ENCODE measurements at places on chromosomes 7 and 10.

- no peak for DNase-seq
Measured at GRCh38 chr7:76062254-76062653, 14.3 kb downstream of the MDH2 start.

DNA sequence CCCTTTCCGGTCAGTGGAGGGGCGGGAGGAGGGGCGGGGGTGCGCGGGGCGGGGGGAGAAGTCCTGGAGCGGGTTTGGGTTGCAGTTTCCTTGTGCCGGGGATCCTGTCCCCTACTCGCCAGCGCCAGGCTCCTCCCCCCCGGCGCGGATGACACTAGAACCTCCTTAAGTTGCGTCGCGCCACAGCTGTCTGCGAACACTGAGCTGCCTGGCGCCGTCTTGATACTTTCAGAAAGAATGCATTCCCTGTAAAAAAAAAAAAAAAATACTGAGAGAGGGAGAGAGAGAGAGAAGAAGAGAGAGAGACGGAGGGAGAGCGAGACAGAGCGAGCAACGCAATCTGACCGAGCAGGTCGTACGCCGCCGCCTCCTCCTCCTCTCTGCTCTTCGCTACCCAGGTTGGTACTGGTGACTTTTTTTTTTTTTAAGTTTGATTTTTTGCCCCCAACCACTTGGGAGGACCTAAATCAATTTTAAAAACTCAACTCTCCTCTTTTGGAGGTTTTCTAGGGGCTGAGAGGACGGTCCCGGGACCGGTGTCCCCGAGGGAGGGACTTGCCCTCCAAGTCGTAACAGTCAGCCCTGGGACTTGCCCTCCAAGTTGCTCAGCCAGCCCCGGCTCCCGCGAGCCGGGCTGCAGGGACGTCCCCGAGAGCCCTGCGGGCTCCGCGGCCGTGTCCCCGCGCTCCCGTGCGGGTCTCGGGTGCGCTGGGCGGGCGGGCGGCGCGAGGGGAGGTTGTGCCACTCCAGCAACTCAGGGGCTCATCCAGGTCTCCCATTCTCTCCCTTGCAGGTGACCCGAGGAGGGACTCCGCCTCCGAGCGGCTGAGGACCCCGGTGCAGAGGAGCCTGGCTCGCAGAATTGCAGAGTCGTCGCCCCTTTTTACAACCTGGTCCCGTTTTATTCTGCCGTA lies at the start of gene GATA3:
TSS of gene GATA3 (plus strand) at position 195 of the 914 bp plus-strand sequence. CDS start 968 bp downstream, outside the sequence.
- no peak for DNase-seq

DNA sequence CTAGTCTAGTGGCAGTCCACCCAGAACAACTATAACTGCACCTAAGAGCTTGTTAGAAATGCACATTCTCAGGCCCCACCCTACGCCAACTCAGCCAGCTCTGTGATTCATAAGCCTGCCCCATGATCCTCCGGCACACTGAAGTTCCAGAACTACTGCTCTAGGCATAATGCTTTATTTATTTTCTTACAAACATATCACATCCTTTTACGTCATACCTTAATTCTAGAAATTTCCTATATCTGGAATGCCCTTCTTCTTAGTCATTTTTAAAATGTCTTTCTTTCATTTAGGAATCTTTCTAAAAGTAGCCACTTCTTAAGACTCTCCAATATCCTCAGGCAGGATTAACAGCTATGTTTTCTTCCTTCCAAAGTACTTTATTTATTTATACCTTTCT lies 480.1 kb downstream of the INHBA start:
- DNase-seq = no peak

DNA sequence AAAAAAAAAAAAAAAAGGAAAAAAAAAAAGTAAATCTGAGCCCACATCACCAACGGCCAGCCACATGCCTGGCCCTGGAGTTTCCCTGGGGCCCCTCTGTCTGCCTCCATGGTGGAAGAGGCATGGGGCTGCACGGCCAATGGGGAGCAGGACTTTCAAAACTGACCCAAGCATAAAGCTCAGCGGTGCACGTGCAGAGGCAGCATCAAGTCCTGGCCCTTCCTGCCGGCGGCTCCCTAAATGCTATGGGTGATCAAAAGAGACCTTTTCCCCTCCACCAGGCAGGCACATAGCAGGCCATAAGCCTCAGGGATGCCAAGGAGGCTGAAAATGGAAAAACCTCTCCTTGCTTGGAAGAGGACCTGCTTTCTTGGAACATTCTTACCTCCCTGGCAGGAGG lies 94.3 kb downstream of the OAT start:
- no peak for DNase-seq

DNA sequence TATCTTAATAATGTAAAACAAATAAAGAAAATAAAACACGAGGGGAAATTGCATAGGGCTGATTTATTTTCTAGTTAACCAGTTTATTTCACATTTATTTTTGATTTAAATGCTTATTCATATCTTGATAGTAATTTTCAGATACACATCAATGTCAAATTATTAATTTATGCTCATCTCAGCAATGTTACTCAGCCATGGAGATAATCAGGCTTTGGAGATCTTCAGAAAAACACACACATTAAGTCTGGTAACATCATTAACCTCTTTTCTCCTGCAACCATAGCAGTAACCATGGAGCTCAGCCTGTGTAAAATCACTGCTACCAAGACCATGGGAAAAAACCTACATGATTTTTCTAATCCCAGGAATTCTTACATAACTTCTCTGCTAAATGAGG lies 31.9 kb upstream of the TBX20 start:
- no peak for DNase-seq
